ENCODE measurements at places on chromosomes 2 and 18. TPM values are rescaled to one million over a fixed set of nuclear protein-coding genes. Genes with fewer than 3 reads are reported as not detected.

GRCh38 chr2:100754951-100755350 is 65.0 kb upstream of the NPAS2 start:
- DNase-seq: no peak

GRCh38 chr2:100803334-100803733 is 16.6 kb upstream of the NPAS2 start:
- DNase-seq: no peak

DNA sequence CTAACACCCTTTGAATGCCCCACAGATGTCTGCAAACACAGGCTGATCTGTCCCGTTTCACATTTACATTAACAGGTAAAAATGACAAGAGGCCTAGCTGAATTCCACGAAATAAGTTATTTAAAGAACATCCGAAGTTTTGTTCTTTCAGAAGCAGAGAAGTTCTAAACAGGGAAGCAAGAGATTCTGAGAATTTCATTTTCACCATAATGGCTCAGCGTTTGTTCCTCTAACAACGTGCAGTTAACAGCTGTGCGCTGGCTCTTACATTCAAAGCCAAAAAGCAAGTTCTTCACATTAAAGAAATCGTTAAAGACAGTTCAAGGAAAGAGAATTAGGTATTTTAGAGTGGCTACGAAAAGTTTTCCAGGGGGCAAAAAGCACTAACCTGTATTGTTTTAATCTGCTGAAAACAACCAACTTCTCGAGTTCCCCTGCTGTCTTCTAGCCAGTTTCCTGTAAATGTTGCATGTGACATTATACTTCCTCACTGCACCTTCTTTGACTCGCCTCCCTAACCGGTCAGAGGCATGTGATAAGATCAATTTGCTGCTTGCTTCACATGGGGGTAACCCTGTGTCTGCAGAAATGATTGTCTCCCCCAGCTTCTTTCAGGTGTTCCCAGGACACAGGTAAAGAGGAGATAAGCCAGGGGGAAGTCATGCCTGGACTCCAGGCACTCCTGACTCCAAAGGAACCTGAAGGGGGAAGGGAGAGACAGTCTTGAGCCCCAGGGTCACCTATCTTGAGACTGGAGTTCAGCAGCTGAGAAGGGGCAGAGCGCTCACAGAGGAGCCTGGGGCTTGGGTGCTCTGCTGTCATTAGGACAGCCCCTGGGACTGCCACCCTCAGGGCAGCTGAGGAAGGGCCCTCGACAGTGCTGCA is 36.8 kb upstream of the WIPF1 start:
- DNase-seq: no peak

DNA sequence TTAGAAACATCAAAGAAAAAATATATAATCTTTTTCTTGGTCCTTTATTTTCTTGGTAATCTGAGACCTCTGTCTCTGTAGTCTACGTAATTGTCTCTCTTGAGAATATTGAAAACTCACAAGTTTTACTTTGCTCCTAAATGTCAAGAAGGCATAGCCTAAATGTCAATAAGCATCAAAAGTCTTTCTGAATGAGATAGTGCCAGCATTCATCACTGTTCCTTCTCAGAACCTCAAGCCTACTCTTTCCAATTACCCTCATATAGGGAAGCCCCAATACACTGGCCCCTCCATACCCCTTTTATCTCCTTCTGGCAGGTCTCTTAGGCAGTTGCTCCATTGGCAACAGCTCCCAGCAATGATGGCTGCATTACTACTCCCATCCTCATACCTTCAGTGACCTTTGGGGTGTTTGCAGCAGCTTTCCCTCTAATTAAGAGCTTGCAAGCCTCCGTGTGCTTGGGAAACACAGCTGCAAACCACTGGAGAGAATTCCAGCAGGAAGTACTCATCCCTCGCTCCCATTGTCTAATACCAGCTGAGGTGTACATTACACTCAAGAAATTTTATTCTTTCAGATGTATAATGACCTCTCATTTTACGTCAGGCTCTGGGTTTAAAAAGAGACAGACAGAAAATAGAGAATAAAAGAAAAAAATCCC is 95.8 kb downstream of the KYNU start:
- DNase-seq: peak; percentile 22

DNA sequence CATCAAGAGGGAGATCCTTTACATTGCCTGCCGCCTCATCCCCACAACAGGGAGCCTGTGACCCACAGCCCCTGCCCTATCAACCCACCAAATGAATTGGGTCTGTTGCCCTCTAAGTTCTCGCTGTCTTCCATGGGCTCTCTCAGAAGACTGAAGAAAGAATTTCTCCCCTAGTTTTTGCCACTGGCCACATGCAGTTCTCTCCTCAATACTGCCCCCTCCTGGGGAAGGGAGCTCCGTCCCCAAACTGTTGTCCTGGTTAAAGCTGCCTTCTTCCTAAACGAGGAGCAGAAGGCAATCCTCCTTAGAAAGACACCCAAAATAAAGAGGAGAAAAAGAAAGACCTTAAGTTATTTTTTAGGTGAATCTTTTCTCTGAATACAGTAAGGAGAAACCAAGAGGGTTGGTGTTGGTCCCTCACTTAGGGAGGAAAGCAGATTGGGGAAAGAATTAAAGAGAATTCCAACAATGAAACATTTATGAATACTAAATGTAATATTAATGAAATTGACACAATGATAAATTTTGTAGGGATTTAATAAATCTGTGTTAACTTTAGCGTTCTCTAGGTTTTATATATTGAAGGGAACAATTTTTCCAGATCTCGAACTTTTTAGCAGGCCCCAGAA is 31.1 kb upstream of the SATB2 start:
- DNase-seq: peak; percentile 66

Gene PGAP1
- total RNA-seq: 2.9 TPM

Gene SNORC
- total RNA-seq: 4.9 TPM

DNA sequence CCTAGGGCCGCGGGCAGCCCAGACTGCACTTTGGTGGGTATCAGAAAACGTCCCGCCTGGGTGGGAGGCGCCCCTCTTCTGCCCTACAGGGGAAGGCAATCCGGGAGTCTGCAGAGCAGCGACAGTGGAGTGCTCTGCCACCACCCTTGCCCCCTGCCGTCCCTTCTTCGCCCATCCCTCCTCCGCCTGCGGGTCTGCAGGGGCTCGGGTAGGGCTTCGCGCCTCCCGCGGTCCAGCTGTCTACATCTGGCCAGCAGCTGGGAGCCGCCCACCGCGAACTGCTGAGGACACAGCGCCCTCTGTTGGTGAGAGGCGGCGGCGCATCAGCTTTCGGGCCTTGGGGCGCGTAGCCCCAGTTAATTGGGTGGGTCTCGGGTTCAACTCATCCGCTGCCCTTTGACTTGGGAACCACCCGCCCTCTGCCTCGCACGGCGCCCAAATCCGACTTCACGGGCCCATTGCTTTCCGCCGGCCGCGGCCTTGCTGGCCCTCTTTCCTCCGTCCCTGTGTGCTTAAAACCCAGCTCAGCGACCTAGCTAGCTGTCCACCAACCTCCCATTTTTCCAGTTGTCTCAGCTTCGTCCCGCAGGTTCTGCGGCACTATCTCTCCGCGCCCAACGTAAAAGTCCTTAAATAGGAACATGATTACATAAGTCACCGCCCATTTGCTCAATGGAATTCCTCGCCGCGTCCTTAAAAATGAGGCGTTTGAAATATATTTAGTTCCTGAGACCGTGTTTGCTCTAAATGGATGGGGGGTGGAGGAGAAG is 17.6 kb downstream of the WNT10A start:
- DNase-seq: peak; percentile 76

GRCh38 chr18:48007955-48008701 is 77.7 kb upstream of the SMAD2 start:
- DNase-seq: peak; percentile 64

Gene SPC25
- total RNA-seq: 7.0 TPM

Gene SPATA3
- not detected for total RNA-seq

- no peak for DNase-seq
Measured at GRCh38 chr2:235851828-235852525, 316.2 kb downstream of the GBX2 start.

DNA sequence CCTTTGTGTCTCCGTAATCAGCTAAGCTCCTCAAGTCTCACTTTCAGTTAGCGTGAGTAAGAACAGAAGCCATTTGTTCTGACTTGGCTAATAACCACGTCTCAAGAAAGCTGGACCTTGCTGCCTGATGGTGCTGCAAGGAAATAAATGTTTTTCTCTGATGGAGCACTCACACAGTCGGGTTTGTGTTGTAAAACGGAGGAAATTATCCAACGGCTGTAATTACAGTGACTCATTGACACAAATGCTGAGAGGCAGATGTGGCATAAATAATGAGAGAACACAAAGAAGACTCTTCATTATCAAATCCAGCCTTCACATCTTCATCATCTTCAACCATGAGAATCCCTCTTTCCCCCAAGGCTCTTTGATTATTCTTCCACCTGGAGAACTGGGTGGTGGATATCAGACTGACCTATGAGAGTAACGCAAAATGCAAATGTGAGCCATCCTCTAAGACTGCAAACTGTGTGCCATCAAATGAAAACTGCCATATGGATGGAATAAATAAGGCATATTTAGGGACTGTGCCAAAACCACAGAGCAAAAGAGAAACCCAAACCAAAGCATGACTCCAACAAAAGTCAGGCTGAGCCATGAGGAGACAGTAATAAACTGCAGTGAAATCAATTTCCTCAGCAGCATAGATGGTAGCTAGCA is 252.6 kb downstream of the RND3 start:
- no peak for DNase-seq

Gene SPR
- 86.8 TPM for total RNA-seq

Gene SERPINB13
- total RNA-seq: not detected

GRCh38 chr18:31401156-31402025 is 24.8 kb downstream of the DSG4 start:
- DNase-seq: peak; percentile 86

DNA sequence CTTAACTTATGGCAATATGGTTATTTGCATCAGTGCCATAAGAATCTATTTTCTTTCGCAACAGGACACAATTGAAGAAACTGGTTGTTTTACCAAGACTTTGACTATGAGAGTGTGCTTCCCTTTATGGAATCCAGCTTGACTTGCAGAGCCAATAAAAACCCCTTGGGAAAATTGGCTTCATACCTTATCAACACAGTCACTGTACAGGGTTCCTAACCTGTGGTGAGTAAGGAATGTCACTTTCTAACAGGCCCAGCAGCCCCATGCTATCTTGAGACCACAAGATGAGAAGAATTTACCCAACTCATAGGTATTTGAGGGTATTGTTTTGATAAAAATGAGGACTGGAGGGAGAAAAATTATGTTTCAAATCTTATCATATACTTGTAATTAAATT is 418.5 kb upstream of the MAP2 start:
- DNase-seq: no peak

- peak; percentile 23 for DNase-seq
Measured at GRCh38 chr18:75207310-75208154, 1.4 kb downstream of the PTGR3 start.

Gene MAB21L4
- 24.5 TPM for total RNA-seq

DNA sequence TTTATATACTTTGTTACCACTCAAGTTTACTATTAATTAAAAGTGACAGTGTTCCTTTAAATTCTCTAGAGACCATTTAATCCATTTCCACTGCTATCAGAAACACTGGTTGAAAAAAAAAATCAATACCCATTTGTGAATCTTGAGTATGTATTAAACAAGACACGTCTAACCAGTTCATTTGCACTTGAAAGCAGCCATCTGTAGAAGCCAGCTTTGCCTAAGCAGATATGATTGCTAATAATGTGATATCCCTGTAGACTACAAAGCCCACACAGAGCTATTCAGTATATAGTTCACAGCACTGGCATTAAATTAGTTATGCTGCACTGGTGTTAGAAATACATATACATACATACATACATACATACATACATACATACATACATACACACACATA is 111.8 kb upstream of the SP3 start:
- no peak for DNase-seq

- DNase-seq: no peak
Measured at GRCh38 chr2:227534714-227535113, 62.8 kb downstream of the AGFG1 start.

Gene CD302
- total RNA-seq: 1.8 TPM

- DNase-seq: no peak
Measured at GRCh38 chr2:164363646-164364045, 257.6 kb downstream of the GRB14 start.

- no peak for DNase-seq
Measured at GRCh38 chr2:186822323-186822722, 26.6 kb downstream of the ZSWIM2 start.

Gene ZNF519
- total RNA-seq: 9.3 TPM

DNA sequence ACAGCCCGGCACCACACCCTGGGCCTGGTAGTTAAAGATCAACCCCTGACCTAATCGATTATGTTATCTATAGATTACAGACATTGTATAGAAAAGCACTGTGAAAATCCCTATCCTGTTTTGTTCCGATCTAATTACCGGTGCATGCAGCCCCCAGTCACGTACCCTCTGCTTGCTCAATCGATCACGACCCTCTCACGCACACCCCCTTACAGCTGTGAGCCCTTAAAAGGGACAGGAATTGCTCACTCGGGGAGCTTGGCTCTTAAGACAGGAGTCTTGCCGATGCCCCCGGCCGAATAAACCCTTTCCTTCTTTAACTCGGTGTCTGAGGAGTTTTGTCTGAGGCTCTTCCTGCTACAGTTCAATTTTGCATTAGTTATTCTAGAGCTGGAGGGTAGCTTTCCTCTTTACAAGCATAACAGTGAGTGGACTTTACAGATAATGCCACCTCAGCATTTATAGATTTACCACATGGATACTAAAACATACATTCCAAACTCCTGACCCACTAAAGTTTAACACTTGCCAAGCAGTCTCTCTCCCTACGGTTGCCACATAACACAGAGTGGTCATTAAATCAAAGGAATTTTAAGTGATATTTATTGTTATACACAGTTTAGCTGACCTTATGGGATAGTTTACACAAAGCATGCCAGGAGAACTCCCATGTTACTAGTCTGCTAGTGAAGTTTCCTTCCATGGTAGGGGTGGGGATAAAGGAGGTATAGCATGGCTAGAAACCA is 101.0 kb downstream of the EVA1A start:
- DNase-seq: no peak

DNA sequence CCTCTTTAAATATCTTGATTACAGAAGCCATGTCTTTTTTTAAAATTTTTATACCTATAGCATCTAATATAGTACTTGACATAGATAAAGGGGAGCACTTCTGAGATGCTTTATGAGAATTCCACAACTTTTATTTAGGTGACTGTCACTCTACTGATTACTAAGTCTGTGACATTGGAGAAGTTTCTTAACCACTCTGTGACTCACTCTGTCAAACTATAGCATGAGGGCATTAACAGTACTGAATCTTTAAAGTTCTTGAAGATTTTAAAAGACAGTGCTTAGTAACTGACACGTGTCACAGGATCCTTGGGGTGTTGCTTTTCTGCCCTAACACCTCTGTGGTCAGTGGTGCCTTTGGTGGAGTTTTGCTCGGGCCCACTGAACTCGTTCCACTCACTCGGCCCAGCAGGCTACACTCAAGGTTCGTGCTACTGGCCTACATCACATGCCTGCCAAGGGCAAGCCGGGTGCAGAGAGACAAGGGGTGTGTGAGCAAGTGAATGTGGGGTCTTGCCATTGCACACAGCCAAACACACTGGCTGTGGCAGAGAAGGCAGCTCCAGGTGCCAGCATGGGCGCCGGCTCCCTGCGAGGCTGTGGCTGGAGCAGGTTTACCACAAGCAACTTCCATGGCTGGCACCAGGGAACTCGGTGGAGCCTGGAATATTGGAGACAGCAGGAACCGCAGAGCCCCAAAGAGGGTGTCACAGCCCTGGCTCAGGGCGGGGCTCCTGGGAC is 734.0 kb upstream of the CDH7 start:
- no peak for DNase-seq

Gene SDC1
- total RNA-seq: 307 TPM

- no peak for DNase-seq
Measured at GRCh38 chr2:35989040-35989439, 366.5 kb upstream of the CRIM1 start.

Measured in HT-29 (cell line).